ENCODE measurements at places on chromosomes 13 and 19. TPM values are rescaled to one million over a fixed set of nuclear protein-coding genes. Genes with fewer than 3 reads are reported as not detected.

- H3K27ac ChIP-seq = no peak overlapping the region
- H3K4me3 ChIP-seq = no peak overlapping the region
- H3K4me1 ChIP-seq = no peaks in the 10 kb centered on the region
- no peaks in the 10 kb centered on the region for H3K27me3 ChIP-seq
Measured at GRCh38 chr13:49956131-49956530, 20.0 kb upstream of the SPRYD7 start.

- peak; percentile 91 for DNase-seq
- peak overlapping the region; percentile 53 for H3K27ac ChIP-seq
- H3K36me3 ChIP-seq = no peaks in the 10 kb centered on the region
- peak overlapping the region; percentile 68 for H3K4me3 ChIP-seq
- no peaks in the 10 kb centered on the region for H3K27me3 ChIP-seq
Measured at GRCh38 chr19:18438331-18439024, 545 bp upstream of the ISYNA1 start.

Gene WDFY2
- polyA plus RNA-seq = 5.4 TPM

DNA sequence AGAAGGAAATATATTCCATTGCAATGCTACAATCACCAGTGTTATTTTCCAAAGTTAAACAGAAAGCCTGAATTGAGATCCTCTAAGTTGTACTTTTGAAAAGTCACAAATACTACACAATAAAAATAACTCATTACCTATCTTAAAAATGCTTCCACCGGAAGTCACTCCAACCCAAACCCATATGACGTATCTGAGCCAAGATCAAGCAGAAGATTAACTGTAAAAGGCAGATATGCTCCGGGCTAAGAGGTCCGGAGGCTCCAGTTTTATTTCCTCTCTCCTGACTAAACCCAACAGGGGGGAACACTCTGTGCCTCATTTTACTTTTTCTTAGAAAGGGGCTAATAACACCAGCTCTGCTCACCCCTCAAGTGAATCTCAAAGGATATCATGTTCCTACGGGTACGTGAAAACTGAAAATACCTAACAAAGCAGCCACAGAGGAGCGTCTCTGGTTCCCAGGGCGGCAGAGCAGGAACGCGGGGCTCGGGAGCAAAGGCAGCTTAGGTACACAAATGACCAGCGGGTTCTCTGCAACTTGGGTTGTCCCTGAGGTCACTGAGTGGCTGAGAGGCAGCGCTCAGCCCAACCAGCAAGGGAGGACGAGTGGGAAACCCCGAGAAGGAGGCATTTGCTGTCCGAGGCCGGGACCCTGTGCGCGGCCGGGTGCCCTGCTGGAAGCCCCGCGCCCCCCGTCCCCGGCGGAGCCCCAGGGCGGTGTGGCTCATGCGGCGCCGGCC is 750 bp downstream of the RAB20 start:
- H3K36me3 ChIP-seq = no peaks in the 10 kb centered on the region
- no peaks in the 10 kb centered on the region for H3K27me3 ChIP-seq
- H3K4me1 ChIP-seq = peaks cover 6% of the 10 kb centered on the region
- DNase-seq = no peak
- H3K4me3 ChIP-seq = peak overlapping the region; percentile 72

DNA sequence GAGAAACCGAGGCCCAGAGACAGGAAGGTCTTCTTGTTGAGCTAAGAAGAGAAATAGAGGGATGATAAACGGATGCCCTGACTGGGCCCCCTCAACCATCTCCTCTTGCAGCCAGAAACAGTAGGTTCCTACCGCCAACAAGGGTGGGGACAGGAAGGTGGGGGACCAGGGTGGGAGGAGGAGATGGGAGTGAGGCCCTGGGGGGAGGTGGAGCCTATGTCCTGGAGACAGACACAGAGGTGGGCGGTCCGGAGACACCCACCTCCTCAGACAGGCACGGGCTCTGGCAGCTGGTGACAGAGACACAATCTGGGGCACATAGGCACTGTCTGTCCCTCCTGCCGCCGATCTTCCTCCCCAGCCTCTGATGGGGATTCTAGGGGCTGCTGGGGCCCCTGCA is 16.9 kb downstream of the GADD45B start:
- H3K27me3 ChIP-seq = no peaks in the 10 kb centered on the region
- H3K4me1 ChIP-seq = peaks cover 19% of the 10 kb centered on the region

Gene SBSN
- not detected for polyA plus RNA-seq

DNA sequence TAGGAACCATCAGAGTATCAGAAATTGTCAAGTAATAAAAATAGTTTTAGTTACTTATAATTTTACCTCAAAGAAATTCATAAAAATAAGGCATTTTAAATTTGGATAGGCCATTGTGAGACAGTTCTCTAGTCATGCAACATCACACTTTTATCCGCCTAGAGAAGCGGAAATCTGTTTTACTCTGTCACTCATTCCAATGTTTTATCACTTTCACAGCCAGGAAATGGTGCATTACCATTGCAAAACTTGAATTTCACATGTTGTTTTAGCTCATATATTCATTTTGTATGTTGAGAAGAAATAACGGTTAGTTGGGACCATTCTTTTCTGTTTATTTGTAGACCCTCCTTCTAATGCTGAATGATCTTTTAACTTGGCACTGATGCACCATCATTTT is 427.2 kb downstream of the GPC6 start:
- no peaks in the 10 kb centered on the region for H3K4me1 ChIP-seq
- no peak for DNase-seq
- no peaks in the 10 kb centered on the region for H3K27me3 ChIP-seq
- no peak overlapping the region for H3K27ac ChIP-seq
- no peaks in the 10 kb centered on the region for H3K36me3 ChIP-seq

Gene EBI3
- polyA plus RNA-seq = 1.1 TPM

DNA sequence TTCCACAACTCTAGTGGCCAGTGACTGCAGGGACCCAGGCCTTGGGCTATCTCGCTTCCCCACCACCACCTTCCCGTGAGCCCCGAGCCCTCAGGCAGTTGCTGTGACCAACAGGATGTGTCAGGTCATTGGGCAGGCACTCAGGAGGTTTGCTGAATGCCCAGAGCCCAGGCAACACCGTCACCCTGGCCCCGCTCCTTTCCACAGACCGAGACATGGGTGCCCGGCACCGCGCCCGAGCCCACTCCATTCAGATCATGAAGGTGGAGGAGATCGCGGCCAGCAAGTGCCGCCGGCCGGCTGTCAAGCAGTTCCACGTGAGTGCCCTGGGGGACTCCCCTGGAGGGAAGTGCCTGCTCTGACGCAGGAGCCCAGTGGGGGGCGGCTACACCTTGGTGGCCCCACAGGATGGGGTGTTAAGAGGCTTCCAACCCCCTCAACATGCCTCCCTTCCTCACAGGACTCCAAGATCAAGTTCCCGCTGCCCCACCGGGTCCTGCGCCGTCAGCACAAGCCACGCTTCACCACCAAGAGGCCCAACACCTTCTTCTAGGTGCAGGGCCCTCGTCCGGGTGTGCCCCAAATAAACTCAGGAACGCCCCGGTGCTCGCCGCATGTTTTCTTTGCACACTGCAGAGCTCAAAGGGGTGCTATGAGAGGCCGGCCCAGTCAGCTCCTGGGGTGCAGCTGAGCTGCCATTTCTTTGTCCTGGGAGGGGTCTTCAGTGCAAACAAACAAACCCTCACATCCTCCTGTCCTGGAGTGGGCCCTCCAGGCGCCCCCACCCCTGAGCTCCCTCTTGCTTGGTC is 3.2 kb downstream of the RPL18A start:
- H3K4me1 ChIP-seq = peaks cover 5% of the 10 kb centered on the region
- no peaks in the 10 kb centered on the region for H3K36me3 ChIP-seq
- no peak for DNase-seq
- no peaks in the 10 kb centered on the region for H3K27me3 ChIP-seq

Gene LGALS14
- not detected for polyA plus RNA-seq

- H3K4me1 ChIP-seq = peaks cover 6% of the 10 kb centered on the region
- no peak overlapping the region for H3K27ac ChIP-seq
- no peaks in the 10 kb centered on the region for H3K27me3 ChIP-seq
- no peaks in the 10 kb centered on the region for H3K36me3 ChIP-seq
- no peak for DNase-seq
- no peak overlapping the region for H3K4me3 ChIP-seq
Measured at GRCh38 chr19:58056861-58057260, 2.2 kb upstream of the ZNF135 start.

Gene LIM2
- not detected for polyA plus RNA-seq

Gene ATXN8OS
- not detected for polyA plus RNA-seq

DNA sequence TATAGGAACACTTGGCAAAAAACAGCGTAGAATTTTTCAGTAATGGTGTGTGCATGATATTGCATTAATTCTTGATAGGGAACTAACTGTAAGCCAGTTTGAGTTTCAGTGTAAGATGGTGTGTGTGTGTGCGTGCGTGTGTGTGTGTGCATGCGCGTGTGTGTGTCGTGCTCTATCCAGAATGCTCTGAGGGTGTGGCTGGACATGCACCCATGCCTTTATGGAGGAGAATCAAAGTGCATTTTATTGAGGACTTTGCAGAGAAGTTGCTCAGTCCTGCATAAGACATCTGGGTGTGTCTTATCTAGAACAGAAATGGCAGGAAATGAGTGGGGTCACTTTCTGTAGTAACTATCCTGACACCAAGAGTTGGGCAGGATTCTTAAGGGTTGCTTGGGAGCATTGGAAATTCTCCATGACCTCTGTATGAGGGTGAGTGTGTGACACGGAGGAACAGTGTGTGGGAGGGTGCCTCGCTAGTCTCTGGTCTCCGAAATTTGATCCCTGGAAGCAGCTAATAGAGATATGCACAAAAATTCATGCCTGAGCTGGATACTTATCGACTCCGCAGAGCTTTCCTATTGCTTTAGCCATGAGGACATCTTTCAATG is 252.2 kb downstream of the TSHZ3 start:
- H3K4me1 ChIP-seq = peaks cover 1% of the 10 kb centered on the region
- no peak for DNase-seq
- H3K4me3 ChIP-seq = no peak overlapping the region
- no peaks in the 10 kb centered on the region for H3K27me3 ChIP-seq
- no peaks in the 10 kb centered on the region for H3K36me3 ChIP-seq
- no peak overlapping the region for H3K27ac ChIP-seq

Gene ZNF543
- polyA plus RNA-seq = 4.9 TPM

- H3K27ac ChIP-seq = no peak overlapping the region
- no peaks in the 10 kb centered on the region for H3K36me3 ChIP-seq
- H3K27me3 ChIP-seq = no peaks in the 10 kb centered on the region
- no peak for DNase-seq
Measured at GRCh38 chr19:18704054-18704453, 20.6 kb downstream of the CRTC1 start.

Gene TICAM1
- 2.5 TPM for polyA plus RNA-seq

DNA sequence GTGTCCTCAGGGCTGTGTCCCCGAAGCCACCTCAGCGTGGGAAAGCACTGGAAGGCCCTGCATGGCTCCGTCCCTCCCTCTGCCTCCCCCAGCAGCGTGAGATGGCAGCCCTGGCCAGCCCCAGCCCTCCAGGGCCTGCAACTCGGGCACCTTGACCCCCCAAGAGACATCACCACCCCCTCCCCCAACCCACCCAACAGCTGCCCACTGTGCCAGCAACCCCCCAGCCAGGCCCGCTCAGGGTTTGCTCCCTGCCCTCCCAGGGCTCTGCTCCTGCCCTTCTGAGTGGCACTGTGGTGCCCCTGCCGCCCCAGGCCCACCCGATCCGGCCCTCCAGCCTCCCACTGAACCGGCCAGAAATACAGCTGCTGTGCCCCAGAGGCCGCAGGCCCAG is 1.5 kb upstream of the ASPDH start:
- H3K36me3 ChIP-seq = no peaks in the 10 kb centered on the region
- no peak for DNase-seq
- no peak overlapping the region for H3K27ac ChIP-seq
- no peaks in the 10 kb centered on the region for H3K27me3 ChIP-seq
- no peak overlapping the region for H3K4me3 ChIP-seq
- peaks cover 4% of the 10 kb centered on the region for H3K4me1 ChIP-seq

- no peaks in the 10 kb centered on the region for H3K27me3 ChIP-seq
- no peak for DNase-seq
- no peaks in the 10 kb centered on the region for H3K36me3 ChIP-seq
- H3K4me1 ChIP-seq = no peaks in the 10 kb centered on the region
- no peak overlapping the region for H3K27ac ChIP-seq
- no peak overlapping the region for H3K4me3 ChIP-seq
Measured at GRCh38 chr13:52738719-52739467, 727 bp downstream of the CNMD start.

Gene TRPC4
- 4.7 TPM for polyA plus RNA-seq

- peaks cover 5% of the 10 kb centered on the region for H3K27me3 ChIP-seq
- H3K27ac ChIP-seq = no peak overlapping the region
- H3K36me3 ChIP-seq = no peaks in the 10 kb centered on the region
- no peak for DNase-seq
- H3K4me1 ChIP-seq = peaks cover 9% of the 10 kb centered on the region
Measured at GRCh38 chr19:55077106-55077505, 1.4 kb downstream of the EPS8L1 start.

Gene ZNF415
- 9.1 TPM for polyA plus RNA-seq

Gene ZNF90
- 3.9 TPM for polyA plus RNA-seq

GRCh38 chr19:49363268-49364082 is at the start of gene DKKL1:
TSS of gene DKKL1 (plus strand) at chr19:49363877. CDS start at chr19:49363999, 122 bp downstream.
- no peaks in the 10 kb centered on the region for H3K27me3 ChIP-seq
- H3K4me3 ChIP-seq = peak within 1 kb of the TSS; percentile 53
- DNase-seq = peak; percentile 100
- no peaks in the 10 kb centered on the region for H3K4me1 ChIP-seq
- peak within 1 kb of the TSS; percentile 88 for H3K27ac ChIP-seq

Gene ZNF547
- 2.9 TPM for polyA plus RNA-seq

DNA sequence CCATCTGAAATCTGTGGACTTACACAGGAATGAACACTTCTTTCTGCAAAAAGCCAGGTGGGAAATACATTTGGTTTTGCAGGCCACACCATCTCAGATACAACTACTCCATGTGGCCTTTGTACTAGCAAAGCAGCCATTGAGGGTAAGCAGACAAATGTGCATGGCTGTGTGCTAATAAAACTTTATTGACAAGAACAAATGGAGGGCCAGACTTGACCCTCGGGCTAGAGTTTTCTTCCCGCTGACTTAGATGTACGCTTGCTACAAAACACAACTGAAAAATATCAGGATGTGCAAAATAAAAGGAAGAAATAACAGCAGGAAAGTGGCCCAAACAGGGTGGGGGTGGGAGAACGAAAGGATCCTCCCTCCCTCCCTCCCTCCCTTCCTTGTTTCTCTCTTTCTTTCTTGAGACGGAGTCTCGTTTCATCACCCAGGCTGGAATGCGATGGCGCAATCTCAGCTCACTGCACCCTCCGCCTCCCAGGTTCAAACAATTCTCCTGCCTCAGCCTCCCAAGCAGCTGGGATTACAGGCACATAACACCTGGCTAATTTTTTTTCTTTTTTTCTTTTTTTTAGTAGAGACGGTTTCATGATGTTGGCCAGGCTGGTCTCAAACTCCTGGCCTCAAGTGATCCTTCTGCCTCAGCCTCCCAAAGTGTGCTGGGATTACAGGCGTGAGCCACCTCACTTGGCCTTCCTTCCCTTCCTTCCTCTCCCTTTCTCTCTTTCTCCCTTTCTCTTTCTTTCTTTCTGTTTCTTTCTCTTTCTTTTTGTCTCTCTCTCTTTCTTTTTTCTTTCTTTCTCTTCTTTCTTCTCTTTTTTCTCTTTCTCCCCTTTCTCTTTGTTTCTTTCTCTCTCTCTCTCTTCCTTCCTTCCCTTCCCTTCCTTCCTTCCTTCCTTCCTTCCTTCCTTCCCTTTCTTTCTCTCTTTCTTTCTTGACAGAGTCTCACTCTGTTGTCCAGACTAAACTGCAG is 29.3 kb downstream of the CCL25 start:
- no peaks in the 10 kb centered on the region for H3K27me3 ChIP-seq
- H3K36me3 ChIP-seq = no peaks in the 10 kb centered on the region
- no peak for DNase-seq

Measured in ovary (tissue), 10 donors.